ENCODE measurements at places on chromosomes 2 and 18.

GRCh38 chr2:6919901-6920742, 2.9 kb downstream of the RNF144A start:
- no peak for DNase-seq

GRCh38 chr2:220455351-220455990, 828.0 kb downstream of the SLC4A3 start:
- DNase-seq = no peak

GRCh38 chr2:20539133-20539719, 92.4 kb downstream of the RHOB start:
- no peak for DNase-seq

DNA sequence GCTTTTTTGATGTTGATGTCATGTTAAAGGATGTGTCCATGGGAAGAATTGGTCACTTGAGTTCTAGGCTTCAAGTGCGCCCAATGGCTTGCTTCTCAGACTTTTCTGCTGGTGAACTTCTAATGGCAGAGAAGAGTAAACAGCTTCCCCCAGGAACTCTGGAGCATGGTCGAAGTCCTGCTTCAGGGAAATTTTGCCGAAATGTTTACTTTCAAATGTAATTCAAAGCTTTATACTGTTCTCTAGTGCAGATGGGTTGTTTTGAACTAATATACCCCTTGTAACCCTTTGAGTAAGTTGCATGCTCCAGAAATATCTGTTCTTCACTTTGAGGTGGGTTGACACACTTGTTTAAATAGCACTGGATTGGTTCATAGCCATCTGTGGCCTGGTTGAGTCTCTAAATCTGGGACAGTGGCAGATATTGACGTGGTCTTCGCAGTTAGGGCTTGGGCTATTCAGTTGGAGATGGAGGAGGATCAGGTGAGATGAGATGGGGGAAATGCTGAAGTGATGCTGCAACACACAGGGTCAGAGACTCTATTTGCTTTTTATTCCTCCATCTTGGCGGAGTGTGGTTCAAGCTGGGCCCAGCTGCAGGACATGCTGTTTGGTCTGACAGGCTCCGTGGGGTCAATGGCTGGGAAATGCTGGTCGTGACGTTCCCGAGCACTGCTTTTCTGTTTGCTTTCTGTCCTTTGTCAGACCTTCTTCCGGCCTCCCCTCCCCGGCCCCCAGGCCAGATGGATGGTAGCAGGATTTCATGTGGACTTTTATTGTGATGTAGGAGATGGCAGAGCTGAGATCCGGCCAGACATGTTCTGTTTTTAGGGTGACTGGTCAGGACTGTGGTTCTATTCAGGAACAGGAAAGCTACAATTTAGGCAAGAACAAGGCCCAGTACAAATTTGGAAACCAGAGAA, 35.9 kb downstream of the MYO1B start:
- no peak for DNase-seq

GRCh38 chr18:21747764-21748693, 7.4 kb downstream of the MIB1 start:
- no peak for DNase-seq

DNA sequence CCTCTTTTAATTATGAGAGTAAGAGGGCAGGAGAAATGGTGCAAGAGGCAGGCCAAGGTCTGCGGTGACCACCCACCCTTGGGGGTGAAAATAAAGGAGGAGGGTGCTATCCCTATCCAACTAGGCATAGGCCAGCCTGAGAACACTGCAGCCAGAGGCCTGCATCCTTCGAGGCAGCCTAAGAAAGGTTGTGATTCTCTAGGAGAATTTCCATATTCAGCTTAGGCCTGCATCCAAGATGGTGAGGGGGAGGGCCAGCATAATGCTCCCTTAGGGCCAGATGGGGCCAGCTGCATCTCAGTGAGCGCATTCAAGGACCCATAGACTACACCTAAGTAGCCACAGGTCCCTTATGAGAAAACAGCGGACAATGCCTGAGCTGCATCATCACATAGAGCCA, 3.5 kb upstream of the UPP2 start:
- DNase-seq = no peak

DNA sequence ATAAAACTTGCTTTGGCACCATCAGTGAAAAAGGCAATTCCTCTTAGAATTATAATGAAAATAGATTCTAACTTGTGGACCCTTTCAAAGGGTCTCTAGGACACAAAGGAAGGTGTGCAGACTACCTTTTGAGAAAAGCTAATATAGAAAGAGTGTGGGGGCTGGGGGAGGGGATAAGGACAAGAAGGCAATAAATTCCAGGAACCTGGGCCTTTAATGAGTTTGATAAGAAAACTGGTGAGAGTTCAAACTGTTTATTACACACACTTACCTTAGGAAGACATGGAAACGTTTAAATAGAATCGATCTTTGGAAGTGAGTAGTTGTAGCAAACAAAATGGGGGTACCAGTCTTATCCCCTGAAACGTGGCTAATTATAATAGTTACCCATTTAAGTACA, 39.6 kb upstream of the PGAP1 start:
- no peak for DNase-seq

DNA sequence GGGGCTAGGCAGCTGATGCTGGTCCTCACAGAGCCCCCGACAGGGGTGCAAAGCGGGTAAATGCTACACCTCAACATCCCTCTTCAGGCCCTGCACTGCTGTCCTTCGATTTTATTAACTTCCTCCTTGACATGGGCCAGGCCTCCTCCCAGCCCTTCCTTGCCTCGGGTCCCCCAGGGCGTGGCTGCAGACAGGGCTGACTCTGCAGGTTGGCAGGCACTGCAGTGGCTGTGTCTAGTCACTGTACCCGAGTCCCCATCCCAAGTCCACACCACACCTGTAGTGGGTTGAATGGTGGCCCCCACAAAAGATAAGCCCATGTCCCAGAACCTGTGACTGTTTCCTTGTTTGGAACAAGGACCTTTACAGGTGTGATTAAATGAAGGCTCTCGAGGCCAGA, 140.2 kb downstream of the TWIST2 start:
- no peak for DNase-seq

DNA sequence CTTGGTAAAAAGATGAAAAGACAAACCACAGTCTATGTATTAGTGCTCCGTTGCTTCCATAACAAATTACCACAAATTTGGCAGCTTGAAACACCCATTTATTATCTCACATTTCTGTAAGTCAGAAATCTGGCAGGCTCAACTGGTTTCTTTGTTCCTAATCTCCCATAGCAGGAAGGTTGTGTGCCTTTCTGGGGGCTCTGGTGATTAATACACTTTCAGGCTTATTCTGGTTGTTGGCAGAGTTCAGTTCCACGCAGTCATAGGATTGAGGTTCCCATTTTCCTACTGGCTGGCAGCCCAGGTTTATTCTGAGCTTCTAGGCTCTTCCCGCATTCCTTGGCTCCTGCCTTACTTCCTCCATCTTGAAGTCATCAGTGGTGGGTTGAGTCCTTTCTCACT, 189.3 kb downstream of the ANAPC1 start:
- DNase-seq = no peak

DNA sequence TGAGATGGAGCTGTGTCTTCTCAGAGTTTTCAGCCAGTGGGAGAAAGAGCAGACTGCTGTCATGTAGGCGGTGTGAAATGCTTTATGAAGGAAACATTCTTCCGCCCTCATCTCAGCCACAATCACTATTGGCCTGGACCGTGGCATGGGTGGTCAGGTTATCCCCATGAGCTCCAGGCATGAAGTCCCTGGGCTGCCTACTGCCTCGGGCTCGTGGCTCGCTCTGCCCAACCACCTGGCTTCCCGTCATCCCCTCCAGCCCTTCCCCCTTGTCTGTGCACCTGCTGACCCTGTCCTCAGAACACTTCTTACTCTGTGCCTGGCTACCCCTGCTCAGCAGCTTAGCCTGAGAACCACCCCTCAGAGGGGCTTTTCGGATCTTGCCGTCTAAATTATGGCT, 15.5 kb downstream of the COLEC11 start:
- DNase-seq = no peak

DNA sequence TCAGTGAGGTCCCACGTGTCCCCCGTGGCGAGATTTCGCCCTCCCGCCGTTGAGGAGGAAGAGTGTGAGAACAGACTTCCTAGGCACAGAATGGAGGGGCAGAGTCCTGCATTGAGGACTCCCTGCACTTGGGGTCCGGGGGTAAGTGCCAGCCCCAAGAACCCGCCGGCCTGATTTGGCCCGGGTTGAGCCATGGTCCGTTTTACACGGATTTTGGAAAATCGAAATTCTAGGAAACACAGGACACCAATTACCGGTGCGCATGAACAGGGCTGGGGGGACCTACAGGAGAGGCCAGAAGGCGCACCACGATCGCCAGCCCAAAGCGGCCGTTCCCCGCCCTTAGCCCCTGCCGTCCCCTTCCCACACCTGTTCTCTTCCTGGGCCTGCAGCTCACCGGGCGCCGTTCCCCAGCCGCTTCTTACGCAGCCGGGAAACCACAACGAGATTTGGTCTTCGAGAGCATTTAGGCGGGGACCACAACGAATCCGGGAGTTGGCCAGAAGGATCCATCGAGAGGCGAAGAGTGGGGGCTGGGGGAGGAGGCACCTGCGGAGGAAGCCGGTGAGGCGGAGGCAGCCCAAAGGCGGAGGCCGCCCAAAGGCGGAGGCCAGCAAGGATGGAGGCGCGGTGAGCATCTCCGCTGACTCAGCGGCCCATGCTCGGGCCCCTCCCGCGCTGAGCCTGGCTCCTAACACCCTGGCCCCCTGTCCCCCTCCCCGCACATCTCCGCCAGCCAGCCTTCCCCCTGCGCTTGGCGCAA, 464 bp upstream of the TLX2 start:
- DNase-seq = no peak

- DNase-seq = no peak
Measured at GRCh38 chr2:219525533-219526232, 11.4 kb downstream of the ASIC4 start.

GRCh38 chr18:30658306-30658705, 384.2 kb downstream of the DSC3 start:
- no peak for DNase-seq

- DNase-seq = no peak
Measured at GRCh38 chr2:143842836-143843235, 677.1 kb downstream of the ZEB2 start.

DNA sequence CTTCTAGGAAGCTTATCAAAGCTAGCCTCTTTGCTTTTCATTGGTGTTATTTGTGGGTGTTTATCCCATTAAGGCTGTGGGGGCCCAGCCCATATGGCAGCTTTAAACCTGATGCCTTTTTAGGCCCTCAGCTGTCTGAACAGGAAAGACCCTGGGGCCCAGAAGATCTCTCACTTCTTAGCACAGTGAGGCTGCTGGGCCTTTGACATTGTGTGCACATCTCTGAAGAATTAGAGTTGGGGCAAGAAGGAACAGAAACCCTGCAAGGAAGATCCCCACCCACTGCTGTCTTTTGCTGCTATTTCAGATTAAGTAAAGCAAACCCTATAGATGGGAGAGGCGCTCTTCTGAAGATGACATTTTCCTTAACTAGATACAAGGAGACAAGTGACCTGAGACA, 250.0 kb downstream of the SMAD2 start:
- no peak for DNase-seq

- DNase-seq = no peak
Measured at GRCh38 chr2:214575465-214575864, 164.6 kb downstream of the VWC2L start.

DNA sequence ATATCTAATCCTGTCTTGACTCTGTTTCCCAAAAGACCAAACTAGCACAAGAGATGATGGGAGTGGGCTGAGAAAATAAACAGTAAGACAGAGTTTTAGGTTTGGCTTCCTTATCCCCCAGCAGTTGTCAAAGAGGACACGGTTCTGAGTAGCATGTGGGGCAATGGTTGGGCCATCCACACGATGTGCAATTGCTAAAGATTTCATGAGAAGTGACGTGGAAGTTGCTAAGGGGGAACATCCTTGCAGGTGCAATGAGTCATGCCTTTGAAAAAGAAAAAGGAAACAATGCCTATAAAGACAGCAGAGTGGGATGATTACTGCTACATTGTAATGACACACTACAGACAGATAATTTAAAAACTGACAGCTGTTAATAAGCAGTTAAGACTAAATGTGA, 1395.8 kb downstream of the LRP1B start:
- no peak for DNase-seq

DNA sequence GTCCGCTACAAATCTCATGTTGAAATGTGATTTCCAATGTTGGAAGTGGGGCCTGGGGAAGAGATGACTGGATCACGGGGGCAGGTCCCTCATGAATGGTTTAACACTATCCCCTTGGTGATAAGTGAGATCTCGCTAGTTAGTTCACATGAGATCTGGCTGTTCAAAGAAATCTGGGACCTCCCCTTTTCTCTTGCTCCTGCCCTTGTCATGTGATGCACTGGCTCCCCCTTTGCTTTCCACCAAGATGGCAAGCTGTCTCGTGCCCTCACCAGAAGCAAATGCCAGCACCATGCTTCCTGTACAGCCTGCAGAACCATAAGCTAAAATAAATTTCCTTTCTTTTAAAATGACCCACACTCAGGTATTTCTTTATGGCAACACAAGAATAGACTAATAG, 57.3 kb upstream of the C2orf15 start:
- DNase-seq = no peak
